Stimulated activated CD8-positive, alpha-beta memory T cell treated with anti-CD3 and anti-CD28 coated beads, Interleukin-7, amount 100 ng/mL, for 24 hours (primary cell): ENCODE measurements at places on chromosomes 12 and 14.

- DNase-seq, result no peak
Observed at GRCh38 chr12:131713349-131713748, 2.5 kb downstream of the SFSWAP start.

DNA sequence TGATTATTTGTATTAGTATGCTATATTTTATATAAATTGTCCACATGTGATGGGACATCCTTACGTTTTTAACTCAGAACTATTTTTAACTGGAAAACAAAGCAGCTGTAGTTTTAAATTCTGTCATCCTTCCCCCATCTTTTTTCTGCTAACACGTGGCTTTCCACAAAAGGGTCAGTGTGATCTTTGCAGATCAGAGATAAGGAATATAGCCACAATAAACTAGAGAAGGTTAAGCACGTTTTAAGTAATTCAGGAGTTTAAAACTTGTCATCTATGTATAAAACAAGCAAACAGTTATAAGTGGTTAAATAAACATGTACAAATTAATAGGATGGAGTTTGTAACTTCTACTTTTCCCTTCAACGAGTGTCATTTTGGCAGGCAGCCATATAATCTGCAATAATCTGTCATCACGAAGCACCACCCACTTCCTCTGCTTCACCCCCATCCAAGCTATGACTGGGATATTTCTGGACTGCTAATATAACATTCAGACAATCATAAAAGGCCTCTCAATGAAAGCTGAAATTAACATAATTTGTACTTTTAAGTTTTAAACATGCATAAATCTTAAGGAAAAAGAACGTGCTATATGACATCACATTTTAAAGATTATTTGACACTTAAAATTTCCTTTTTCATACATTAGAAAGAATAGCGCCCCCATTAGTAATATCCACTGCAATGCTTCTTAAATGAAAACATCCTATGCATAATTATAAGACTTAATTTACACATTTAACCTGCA is 15.3 kb downstream of the TAOK3 start:
- DNase-seq, result no peak

- no peak for DNase-seq
Observed at GRCh38 chr12:12538535-12538934, 24.1 kb downstream of the DUSP16 start.

DNA sequence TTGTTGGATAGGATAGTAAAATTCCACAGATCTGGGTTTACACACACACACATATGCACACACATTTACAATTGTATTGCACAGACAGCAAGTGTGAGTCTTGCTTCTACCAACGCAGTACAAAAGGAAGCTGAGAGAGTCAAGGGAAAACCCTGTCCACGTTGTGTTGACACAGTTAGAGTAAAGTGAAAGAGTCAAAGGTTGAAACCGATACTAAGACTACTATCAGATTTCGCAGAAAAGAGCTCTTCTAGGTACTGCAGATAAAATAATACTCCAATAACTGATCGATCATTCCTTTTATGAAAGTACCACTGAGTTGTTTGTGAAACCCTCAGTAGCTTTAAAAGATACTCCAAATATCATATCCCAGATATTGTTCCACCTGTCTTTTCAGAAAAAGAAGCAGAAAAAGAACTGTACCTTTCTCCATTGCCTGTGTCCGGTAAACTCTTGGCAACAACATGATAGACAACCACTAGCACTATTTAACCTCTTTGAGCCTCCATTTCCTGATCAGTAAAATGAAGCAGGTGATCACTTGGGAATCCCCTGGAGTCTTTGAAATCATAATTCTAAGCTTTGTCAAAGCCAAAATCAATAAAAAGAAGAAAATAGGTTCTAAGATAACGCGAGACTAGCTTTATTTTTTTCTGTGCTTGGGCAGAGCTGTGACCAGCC is 224.6 kb upstream of the FOXN3 start:
- no peak for DNase-seq
